Activated CD8-positive, alpha-beta memory T cell treated with anti-CD3 and anti-CD28 coated beads for 24 hours (primary cell): ENCODE measurements at places on chromosomes 3 and 15.
A peak's percentile ranks its signal among the peaks of the same experiment; 100 is the strongest.

DNA sequence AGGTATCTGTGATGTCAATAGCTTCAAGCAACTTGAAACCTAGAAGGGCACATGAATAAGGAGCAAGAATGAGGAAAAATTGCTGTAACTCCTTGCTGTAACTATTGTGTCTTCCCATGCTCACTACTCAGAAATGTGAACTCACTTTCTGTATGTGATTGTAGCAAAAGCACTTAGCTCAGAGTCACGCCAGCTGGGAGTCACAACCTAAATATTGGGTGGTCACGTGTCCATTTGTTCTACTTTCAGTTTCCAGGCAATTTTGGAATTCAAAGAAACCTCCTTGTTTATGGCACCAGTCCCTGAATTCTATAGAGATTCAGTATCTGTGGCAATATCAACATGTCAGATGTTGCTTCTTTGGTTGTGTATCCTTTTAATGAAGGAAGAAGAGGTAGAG, 241.6 kb upstream of the AZI2 start:
- no peak for DNase-seq

GRCh38 chr3:182592747-182593146, 200.6 kb upstream of the ATP11B start:
- no peak for DNase-seq

DNA sequence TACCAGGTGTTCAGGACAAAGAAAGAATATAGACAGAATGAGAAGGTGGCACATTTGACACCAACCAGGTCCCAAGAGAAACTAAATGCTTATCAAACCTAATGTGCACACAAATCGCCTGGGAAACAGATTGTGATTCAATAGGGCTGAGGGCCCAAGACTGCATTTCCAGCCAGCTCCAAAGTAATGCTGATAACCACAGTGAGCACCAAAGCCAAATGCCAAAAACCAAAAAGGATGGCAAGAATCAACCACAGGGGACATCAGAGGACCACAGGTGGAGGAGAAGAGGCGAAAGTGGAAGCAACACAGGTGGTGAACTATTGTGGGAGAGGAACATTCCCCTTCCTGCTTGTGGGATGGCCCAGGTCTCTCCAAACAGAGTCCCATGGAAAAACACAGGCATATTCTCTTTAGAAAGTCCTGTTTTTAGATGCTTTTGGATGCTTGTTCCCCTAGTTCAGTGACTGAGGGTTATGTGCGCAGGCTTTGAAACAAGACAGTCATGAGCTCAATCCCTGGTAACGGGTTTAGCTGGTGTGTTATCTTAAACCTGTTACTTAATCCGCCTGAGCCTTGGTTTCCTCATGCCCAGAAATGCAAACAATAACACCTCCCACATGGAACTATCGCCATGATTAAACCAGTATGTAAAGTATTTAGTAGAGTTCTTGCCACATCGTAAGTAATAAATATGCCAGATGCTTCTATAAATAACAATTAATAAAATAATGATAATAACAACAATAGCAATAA, 241.7 kb downstream of the ATP8B4 start:
- no peak for DNase-seq

GRCh38 chr3:55885721-55886120, 398.6 kb upstream of the WNT5A start:
- no peak for DNase-seq

- DNase-seq, result no peak
Observed at GRCh38 chr3:53791317-53791716, 54.9 kb downstream of the CHDH start.

DNA sequence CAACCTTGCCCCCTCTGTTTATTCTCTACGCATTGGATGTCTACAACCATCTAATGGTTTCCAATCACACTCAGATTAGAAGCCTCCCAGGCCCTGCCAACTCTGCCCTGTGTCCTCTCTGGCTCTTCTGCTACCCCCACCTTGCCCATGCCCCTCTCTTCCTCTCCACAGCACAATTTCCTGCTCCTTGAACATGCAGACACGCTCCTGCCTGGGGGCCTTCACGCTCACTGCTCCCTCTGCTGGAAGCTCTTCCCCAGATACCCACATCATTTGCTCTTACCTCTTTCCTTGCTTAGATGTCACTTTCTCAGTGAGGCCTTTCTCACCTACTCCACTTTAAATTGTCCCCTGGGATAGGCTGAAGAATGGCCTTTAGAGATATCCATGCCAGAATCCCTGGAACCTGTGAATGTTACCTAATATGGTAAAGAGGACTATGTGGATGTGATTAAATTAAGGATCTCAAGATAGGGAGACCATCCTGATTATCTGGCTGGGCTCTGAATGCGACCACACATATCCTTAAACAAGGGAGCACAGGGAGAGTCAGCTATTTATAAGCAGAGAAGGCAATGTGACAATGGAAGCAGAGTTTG, 9.9 kb downstream of the KY start:
- peak; percentile 44 for DNase-seq
